ENCODE measurements at places on chromosomes 4 and X. TPM values are rescaled to one million over a fixed set of nuclear protein-coding genes. Genes with fewer than 3 reads are reported as not detected.

DNA sequence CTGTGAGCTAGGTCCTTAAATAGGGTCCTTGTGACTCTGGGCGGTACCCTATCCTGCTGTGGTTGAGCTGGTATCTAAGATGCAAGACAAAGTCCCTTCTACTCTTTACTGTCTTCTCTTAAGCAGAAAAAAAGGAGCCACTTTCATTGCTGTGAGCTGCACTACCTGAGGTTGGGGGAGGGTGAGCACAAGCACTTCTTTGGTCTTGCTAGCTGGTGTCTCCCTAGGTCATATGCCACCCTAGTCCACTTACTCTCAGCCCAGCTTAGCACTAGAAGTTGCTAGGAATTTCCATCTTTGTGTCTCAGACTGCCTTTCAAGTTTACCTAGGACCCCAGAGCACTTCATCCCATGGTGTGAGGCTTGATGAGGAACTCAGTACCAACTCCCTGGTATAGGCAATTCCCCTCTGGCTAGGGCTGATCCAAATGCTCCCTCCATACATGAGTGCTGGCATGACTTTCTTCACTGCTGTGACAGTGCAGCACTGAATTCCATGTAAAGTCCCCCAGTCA lies 343.6 kb upstream of the CT83 start:
- H3K27me3 ChIP-seq = no peaks in the 10 kb centered on the region
- H3K27ac ChIP-seq = no peak overlapping the region
- no peaks in the 10 kb centered on the region for H3K36me3 ChIP-seq
- DNase-seq = no peak

- no peak for DNase-seq
- H3K36me3 ChIP-seq = no peaks in the 10 kb centered on the region
- no peaks in the 10 kb centered on the region for H3K27me3 ChIP-seq
- H3K4me1 ChIP-seq = no peaks in the 10 kb centered on the region
Measured at GRCh38 chr4:56321251-56321650, 66.0 kb downstream of the AASDH start.

GRCh38 chr4:150439451-150439933 lies 142.5 kb upstream of the MAB21L2 start:
- H3K27me3 ChIP-seq = no peaks in the 10 kb centered on the region
- DNase-seq = no peak
- H3K36me3 ChIP-seq = no peaks in the 10 kb centered on the region
- H3K4me3 ChIP-seq = no peak overlapping the region

- H3K27me3 ChIP-seq = no peaks in the 10 kb centered on the region
- H3K27ac ChIP-seq = no peak overlapping the region
- no peaks in the 10 kb centered on the region for H3K36me3 ChIP-seq
- H3K4me1 ChIP-seq = no peaks in the 10 kb centered on the region
- H3K4me3 ChIP-seq = no peak overlapping the region
Measured at GRCh38 chrX:445727-446126, 59.0 kb upstream of the PPP2R3B start.

DNA sequence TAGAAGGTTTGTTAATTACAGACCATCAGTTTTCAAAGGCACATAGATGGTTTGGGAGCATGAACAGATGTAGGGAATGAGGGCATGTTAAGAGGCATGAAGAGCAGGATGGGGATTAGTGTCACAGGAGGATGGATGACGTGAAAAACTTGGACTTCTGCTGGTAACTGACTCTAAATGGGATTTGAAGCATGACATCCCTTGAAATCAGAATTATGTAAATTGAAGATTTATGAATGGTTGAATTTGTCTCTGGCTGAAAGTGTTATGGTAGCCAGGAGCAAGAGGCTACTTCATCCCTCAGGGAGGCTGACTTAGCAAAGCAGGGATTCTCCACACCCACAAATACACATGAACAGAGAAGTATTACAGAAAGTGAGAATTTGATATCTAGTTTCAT lies 454.6 kb downstream of the MAGEB5 start:
- H3K27me3 ChIP-seq = no peaks in the 10 kb centered on the region
- no peak overlapping the region for H3K27ac ChIP-seq
- no peak for DNase-seq
- H3K4me3 ChIP-seq = no peak overlapping the region

- no peaks in the 10 kb centered on the region for H3K36me3 ChIP-seq
- no peaks in the 10 kb centered on the region for H3K27me3 ChIP-seq
- no peak overlapping the region for H3K4me3 ChIP-seq
- H3K27ac ChIP-seq = no peak overlapping the region
- no peak for DNase-seq
Measured at GRCh38 chr4:77631276-77631675, 25.7 kb downstream of the CXCL13 start.

DNA sequence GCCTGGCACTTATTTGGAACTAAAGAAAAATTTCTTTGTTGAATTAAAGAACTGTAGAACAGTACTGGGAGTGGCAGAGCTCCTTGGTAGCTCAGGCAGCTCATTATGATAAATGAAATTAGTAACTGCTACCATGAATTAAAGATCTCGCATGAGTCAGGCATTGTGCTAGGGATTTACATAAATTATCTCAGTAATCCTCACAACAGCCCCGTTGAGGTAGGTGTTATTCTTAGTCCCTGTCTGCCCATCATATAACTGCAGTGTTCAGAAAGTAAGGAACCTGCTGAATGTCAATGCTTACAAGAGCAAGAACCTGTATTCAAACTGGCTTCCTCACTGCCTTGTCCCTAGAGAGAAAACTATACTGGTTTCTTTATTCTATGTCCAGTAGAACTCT lies 108.3 kb downstream of the NLGN4X start:
- DNase-seq = no peak
- no peaks in the 10 kb centered on the region for H3K4me1 ChIP-seq
- H3K27me3 ChIP-seq = no peaks in the 10 kb centered on the region
- no peak overlapping the region for H3K4me3 ChIP-seq
- H3K27ac ChIP-seq = no peak overlapping the region

Gene RS1
- not detected for total RNA-seq
